ENCODE measurements at places on chromosomes 2 and 18. TPM values are rescaled to one million over a fixed set of nuclear protein-coding genes. Genes with fewer than 3 reads are reported as not detected.

The CENPA gene
- total RNA-seq = 1.9 TPM

The ZCCHC2 gene
- total RNA-seq = 17.1 TPM

The SIGLEC15 gene
- total RNA-seq = 0.32 TPM

The PLEK gene
- 0.52 TPM for total RNA-seq

The FAM237A gene
- total RNA-seq = not detected

The COL4A4 gene
- total RNA-seq = 0.81 TPM

The SLC5A7 gene
- 10.3 TPM for total RNA-seq

The FER1L5 gene
- 0.77 TPM for total RNA-seq

The LOXL3 gene
- total RNA-seq = 1.0 TPM

The GTF2A1L gene
- total RNA-seq = 5.1 TPM

The MARCHF4 gene
- total RNA-seq = 3.1 TPM

The POTEF gene
- total RNA-seq = 0.25 TPM

The NEB gene
- total RNA-seq = 5.0 TPM

The TANC1 gene
- total RNA-seq = 47.3 TPM

The GKN2 gene
- not detected for total RNA-seq

The IL36B gene
- 0.21 TPM for total RNA-seq

The BARD1 gene
- 9.2 TPM for total RNA-seq

The GCG gene
- 0.56 TPM for total RNA-seq

The DYNAP gene
- total RNA-seq = 0.21 TPM

The RAB27B gene
- 2.4 TPM for total RNA-seq

The CIB4 gene
- total RNA-seq = not detected

The UGT1A3 gene
- 1.4 TPM for total RNA-seq

The UPP2 gene
- not detected for total RNA-seq

The SERTAD2 gene
- 10.0 TPM for total RNA-seq

The AQP12B gene
- 0.25 TPM for total RNA-seq

The TMEM247 gene
- not detected for total RNA-seq

The ABCG8 gene
- total RNA-seq = 0.41 TPM

The C2orf72 gene
- total RNA-seq = 4.0 TPM

The FASTKD1 gene
- total RNA-seq = 22.1 TPM

The MFSD6 gene
- 11.7 TPM for total RNA-seq

The TUBA4B gene
- not detected for total RNA-seq

The RUFY4 gene
- total RNA-seq = 0.31 TPM

The ANKRD29 gene
- 2.0 TPM for total RNA-seq

The OR6B3 gene
- total RNA-seq = 0.23 TPM

The NOL4 gene
- total RNA-seq = 6.7 TPM

The ID2 gene
- 6.2 TPM for total RNA-seq

The C1QL2 gene
- total RNA-seq = not detected

The TGFA gene
- 0.33 TPM for total RNA-seq

The TBR1 gene
- 0.45 TPM for total RNA-seq

The RIT2 gene
- total RNA-seq = 0.69 TPM

The CD28 gene
- not detected for total RNA-seq

The MFSD2B gene
- 0.27 TPM for total RNA-seq

The C2orf81 gene
- 1.6 TPM for total RNA-seq

The UCN gene
- total RNA-seq = 0.79 TPM

The C2orf80 gene
- total RNA-seq = 6.3 TPM

The RGPD4 gene
- not detected for total RNA-seq

The ZNF236 gene
- total RNA-seq = 14.3 TPM

The ITGAV gene
- total RNA-seq = 44.1 TPM

The ATP8B1 gene
- 0.71 TPM for total RNA-seq

The GALNT14 gene
- total RNA-seq = 1.3 TPM

The METAP1D gene
- total RNA-seq = 6.0 TPM

The C2orf15 gene
- 4.4 TPM for total RNA-seq

The SH2D6 gene
- 0.97 TPM for total RNA-seq

The GDF7 gene
- total RNA-seq = 1.2 TPM

The PDIA6 gene
- 290 TPM for total RNA-seq

The CCDC141 gene
- total RNA-seq = 0.21 TPM

The CD8A gene
- total RNA-seq = 0.69 TPM

The KCNJ3 gene
- total RNA-seq = 0.31 TPM
